Activated naive CD8-positive, alpha-beta T cell treated with anti-CD3 and anti-CD28 coated beads for 36 hours (primary cell): ENCODE measurements at places on chromosomes 5 and 9. TPM values are rescaled to one million over a fixed set of nuclear protein-coding genes. Genes with fewer than 3 reads are reported as not detected.

- peak; percentile 42 for DNase-seq
Observed at GRCh38 chr9:128892221-128892921, 10.4 kb downstream of the LRRC8A start.

GRCh38 chr9:77562019-77562748, 85.9 kb downstream of the GNA14 start:
- no peak for DNase-seq

DNA sequence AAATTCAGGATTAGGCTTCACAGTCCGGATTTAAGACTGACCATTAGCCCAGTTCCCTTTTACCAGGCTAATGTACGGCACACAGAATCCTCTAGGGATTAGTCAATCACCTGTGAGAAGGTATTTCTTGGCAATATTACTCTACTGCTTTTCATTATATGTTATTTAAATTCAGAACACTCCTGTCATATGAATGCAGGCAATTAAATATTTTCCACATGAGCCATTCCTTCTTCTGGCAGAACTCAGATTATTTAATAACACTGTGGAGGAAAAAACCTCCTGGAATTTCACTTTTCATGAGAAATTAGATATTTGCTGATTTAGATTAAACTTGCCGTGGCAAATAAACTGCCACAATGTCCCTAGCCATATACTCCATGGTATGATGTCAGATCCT, 1357.5 kb upstream of the C9orf72 start:
- DNase-seq: no peak

- DNase-seq: no peak
Observed at GRCh38 chr9:104092875-104093600, 1.1 kb upstream of the SMC2 start.

- DNase-seq: no peak
Observed at GRCh38 chr9:128409978-128410377, 10.7 kb upstream of the CERCAM start.

GRCh38 chr9:25003686-25004085, 458.0 kb upstream of the IZUMO3 start:
- no peak for DNase-seq

GRCh38 chr5:181037365-181037861, 2.7 kb upstream of the BTNL9 start:
- no peak for DNase-seq

DNA sequence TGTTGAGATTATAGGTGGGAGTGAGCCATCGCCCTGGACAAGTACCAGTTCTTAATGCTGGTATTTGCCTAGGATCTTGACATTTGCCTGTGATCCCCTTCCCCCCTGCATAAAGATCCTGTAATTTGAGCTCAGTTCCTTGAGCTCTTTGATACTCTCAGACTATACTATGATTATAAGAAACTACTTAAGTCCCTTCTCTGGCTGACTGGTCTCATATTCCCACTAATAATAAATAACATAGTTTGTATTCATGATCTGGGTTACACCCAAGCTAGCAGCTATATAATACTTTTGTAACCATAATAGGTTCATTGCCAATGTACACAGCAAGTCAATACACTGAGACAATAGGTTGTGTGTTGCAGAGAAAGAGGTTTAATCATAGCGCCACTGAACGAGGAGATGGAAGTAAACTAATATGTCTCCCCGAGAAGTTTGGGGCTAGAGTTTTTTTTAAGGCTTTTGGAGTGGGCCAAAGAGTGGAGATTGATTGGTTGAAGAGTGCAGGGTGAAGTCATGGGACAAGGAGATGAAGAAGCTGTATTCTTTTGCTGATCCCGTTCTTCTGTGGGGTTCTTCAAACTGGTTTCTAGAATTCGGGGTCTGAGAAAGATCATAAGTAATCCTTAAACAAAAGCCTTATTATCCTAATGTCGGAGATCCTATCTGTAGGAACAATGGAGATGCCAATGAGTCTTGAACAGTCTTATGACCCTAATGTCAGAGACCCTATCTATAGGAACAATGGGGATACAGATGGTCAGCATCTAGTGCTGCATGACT, 20.7 kb upstream of the SHOC1 start:
- DNase-seq: no peak

- no peak for DNase-seq
Observed at GRCh38 chr5:90135779-90136378, 273.7 kb downstream of the CETN3 start.

DNA sequence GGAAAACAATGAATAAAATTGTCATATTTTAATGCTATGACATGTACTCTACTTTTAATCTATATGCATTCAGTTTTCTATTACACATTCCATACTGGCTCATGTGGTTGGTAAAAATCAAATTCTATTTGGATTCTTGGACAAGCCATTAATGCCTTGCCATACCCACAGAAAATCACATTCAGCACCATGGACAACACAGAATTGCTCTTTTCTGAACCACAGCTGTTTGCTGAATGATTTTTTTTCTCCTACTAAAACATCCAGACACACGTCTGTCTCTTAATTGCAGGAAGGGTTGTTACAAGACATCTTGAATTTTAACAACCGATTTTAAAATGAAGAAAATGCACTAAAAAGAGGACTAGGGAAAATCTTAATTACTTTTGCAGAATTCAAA, 675.6 kb downstream of the BRINP1 start:
- no peak for DNase-seq

DNA sequence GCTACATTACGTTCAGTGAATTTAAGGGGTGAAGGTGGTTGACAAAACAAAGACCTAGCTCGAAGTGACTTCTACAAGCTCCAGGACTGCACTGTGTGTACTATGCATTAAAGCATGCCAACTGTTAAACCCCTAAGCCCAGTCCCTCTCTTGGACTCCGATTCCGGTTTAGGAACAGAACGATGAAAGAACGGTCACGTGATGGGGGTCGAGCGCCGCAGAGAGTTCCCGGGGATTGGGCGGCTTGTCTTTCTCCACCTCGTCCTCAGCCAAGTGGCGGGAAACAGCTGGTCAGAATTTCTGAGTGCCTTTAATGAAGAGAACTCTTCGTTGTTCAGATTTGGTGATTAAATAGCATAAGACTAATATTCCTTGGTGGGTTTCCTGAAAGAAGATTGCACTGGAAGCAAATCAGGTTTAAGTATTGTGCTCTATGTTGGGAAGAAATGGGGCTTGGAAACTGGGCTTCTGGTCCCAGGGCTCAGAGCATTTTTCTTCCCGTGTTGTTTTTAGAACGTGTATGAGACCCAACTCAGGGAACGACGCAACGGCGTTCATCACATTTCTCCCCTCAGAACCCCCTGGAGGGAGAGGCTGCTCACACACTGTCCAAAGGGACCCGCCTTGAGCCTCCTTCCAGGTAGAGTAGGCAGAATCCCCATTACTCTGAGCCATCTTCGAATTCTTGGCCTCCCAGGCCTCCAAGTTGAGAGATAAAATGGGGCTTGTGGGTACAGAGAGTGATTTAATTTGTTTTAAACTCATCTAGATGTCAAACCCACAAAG, 25.3 kb downstream of the IRX2 start:
- DNase-seq: no peak

GRCh38 chr5:39015743-39016586, 58.2 kb downstream of the RICTOR start:
- DNase-seq: no peak

DNA sequence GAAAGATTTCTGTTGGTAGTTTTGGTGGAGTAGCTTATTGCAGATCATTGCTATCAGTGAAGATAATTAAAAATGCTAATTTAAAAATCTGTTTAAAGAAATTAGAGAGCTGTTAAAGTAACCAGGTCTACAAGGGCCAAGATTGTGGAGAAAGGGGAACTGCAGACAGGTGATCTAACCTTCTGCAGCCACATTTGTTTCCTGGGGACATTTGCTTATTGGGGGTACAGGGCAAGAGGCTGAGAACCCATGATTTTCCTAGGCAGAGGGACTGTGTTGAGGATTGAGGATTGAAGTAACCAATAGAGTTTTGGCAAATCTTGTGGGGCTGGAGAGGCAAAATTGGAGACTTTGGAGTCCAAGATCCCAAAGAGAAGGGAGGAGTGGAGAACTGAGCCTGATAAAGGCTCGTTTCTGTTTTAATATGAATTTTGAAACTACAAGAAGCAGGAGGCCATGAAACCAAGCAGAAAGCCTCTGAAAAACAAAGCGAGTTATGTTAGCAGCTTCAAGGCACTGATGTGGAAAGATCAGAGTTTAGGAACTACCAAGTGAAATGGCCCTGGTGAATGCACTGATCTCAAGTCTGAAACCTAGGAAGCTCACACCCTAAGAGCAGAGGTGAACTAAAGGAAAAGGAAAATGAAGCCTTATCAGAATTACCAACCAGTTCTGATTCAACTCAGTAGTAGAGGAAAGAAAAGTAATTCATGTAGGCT, 219.8 kb upstream of the C9orf72 start:
- DNase-seq: no peak

GRCh38 chr9:106920701-106921283, 57.8 kb downstream of the ZNF462 start:
- DNase-seq: no peak

- DNase-seq: no peak
Observed at GRCh38 chr9:123299558-123300126, 31.3 kb upstream of the STRBP start.

DNA sequence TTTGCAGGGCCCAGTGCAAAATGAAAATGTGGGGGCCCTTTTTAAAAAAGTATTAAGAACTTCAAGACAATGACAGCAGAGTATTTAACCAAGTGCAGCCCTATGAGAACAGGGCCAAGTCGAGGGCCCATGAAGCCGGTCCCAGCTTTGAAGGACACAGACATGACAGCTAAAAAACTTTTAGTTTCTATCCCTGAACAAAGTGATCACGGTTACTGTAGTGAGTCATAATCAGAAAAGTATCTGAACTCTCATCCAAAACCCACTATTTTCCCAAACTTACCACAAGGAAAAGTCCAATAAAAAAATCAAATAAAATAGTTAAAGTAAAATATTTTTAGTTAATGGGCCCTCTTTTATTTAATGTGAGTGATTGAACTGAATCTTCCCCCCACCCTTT, 126.0 kb downstream of the MEF2C start:
- DNase-seq: no peak

- no peak for DNase-seq
Observed at GRCh38 chr5:14064841-14065240, 78.3 kb upstream of the TRIO start.

- no peak for DNase-seq
Observed at GRCh38 chr5:93596310-93596675, 13.3 kb downstream of the NR2F1 start.

GRCh38 chr5:50501491-50502228, 60.6 kb upstream of the EMB start:
- no peak for DNase-seq

DNA sequence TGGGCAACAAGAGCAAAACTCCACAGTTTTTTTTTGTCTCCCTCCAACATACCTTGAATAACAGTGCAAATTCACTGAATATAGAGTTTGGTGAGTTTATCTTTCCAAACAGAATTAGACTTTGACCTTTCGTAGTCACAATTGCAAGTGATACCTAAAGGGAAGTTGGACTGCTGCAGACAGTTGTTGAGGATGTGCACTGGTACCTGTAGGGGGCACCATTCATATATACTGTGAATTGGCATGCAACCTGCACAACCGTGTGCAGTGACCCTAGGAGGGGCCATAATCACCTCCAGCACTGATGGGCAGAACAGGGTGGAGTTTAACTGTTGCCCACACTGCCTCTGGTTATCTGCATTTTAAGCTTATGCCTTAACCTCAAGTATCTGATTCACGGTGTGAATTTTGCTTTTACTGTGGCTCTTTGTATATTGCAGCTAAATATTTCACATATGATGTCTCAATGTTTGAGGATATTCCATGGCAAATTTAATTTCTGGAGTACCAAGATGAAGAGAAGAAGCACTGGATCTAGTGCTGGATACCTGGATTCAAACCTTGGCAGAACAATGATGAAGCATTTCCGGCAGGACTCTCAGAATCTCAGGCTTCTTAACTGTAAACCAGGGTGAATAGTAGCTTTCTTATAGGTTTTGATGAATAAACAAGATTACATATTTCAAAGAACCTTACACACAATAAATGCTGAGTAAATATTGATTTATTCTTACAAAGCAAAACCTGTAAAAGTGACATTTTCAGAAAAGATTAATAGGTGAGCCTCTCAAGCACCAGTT, 144.3 kb downstream of the ACTBL2 start:
- DNase-seq: no peak

GRCh38 chr9:110257097-110257841, 962 bp upstream of the TXN start:
- no peak for DNase-seq

- peak; percentile 40 for DNase-seq
Observed at GRCh38 chr5:52989781-52990527, 802 bp downstream of the ITGA2 start.

DNA sequence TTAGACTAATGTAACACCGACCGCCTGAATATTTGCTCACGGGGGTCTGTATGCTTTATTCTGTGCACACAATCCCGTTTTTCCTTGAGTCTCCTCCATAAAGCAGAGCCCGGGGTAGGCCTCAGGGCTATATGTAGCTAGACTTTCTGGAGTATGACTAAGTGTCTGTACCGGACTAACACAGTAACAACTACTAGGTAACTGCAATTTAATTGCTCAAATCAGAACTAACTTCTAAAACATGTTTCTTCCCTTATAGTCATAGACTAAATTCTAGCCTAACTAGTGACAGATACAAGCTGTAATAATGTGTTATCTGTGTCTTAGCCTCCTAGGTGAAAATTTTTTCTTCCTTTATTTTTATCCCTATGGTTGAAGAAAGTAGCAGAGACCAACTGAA, 2.1 kb downstream of the REEP5 start:
- no peak for DNase-seq

- DNase-seq: no peak
Observed at GRCh38 chr9:79673614-79674013, 101.8 kb downstream of the TLE4 start.

DNA sequence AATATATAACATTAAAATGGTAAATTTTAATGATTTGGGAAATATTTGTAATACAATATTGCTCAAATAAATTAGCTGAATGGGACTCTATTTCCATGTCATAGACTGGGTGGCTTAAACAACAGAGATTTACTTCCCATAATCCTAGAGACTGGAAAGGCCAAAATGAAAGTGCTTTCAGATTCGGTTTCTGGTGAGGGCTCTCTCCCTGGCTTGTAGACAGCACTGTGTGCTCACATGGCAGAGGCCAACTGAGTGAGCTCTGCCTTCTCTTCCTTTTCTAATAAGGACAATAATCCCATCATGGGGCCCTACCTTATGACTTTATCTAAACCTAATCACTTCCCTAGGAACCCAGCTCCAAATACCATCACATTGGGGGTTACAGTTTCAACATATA, 196.2 kb downstream of the MARCHF11 start:
- DNase-seq: no peak

GRCh38 chr9:18717759-18718158, 243.8 kb downstream of the ADAMTSL1 start:
- DNase-seq: no peak

PCDHA3 gene
- total RNA-seq: not detected

GALT gene
- total RNA-seq: 43.4 TPM

SPINK4 gene
- not detected for total RNA-seq

GARIN3 gene
- total RNA-seq: 0.46 TPM

NINJ1 gene
- 74.9 TPM for total RNA-seq

SPINK6 gene
- not detected for total RNA-seq

FAM151B gene
- 0.30 TPM for total RNA-seq

SLC36A3 gene
- total RNA-seq: not detected

SPINK13 gene
- not detected for total RNA-seq

CDK7 gene
- total RNA-seq: 45.7 TPM

LMX1B gene
- not detected for total RNA-seq
